KG1 (cell line): ENCODE measurements at places on chromosomes 11 and 22.

DNA sequence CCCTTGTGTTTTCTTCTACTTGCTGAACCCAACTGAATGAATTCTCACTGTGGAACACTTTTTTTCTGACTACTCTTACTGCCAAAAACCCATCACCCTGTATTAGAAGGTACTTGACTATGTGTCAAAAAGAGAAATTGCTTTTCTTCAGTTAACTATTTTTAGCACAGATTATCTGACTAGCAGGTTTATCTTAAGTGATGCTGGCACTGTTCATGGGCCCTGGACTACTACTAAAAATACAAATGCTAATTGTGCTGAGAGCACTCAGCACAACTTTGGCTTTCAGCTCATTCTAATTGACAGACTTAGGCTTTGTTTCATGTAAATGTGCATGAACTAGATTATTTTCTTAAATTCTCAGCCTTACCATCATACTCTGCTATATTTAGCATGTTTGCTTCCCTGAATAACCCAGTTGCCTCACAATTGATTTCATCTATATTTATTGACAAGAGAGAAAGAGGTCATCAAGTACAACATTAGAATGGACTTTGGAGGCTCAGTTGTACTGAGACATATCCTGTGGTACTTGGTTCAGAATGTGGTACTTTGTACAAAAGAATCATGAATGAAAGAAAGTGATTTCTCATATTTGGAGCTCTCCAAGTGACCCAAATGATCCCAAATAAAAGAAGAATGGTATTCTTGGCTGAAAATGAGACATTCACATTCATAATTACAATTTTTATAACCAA, 478.3 kb downstream of the KCNA4 start:
- DNase-seq = no peak

GRCh38 chr11:69957849-69958248, 120.3 kb upstream of the ANO1 start:
- DNase-seq = no peak

DNA sequence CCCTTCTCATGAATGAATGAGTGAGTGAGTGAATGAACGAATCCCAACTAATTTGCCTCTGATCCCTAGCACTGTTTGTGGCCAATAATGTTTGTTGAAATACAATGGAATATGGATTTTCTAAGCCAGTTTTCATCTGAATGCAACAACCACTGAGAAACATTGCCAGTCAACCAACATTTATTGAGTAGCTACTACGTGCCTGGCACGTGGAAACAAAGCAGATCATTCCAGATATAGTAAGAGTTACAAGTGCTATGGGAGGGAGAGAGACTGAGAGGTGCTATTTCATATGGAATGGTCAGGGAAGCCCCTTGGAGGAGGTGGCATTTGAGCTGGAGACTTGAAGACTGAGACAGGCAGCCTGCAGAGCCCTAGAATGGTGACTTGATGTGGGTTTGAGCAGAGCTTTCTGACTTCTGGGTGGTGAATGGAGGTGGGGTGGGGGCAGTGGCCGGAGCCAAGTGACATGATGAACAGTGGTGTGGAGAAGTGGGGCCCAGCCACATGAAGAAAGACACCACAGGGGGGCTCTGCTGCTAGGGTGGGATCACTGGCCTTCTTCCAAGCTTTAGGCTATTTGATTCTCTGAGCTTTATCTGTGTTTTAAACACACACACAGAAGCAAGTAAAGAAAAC, 35.1 kb upstream of the SMTN start:
- no peak for DNase-seq

- no peak for DNase-seq
Observed at GRCh38 chr11:120024586-120024985, 113.3 kb downstream of the TRIM29 start.

GRCh38 chr11:60211206-60211605, 28.3 kb upstream of the MS4A6A start:
- DNase-seq = no peak

GRCh38 chr11:95147364-95147905, 57.8 kb downstream of the ENDOD1 start:
- DNase-seq = peak; percentile 30
